ENCODE measurements at places on chromosomes 6 and 20. TPM values are rescaled to one million over a fixed set of nuclear protein-coding genes. Genes with fewer than 3 reads are reported as not detected.

The MEI4 gene
- not detected for total RNA-seq

The SERINC3 gene
- total RNA-seq: 35.7 TPM

The KHDRBS2 gene
- not detected for total RNA-seq

The LY86 gene
- total RNA-seq: not detected

The FABP7 gene
- not detected for total RNA-seq

The OR12D3 gene
- total RNA-seq: not detected

The MBOAT1 gene
- total RNA-seq: 1.8 TPM

All from airway epithelial cell (primary cell).